ENCODE measurements at places on chromosomes 12 and 14.
A peak's percentile ranks its signal among the peaks of the same experiment; 100 is the strongest.

DNA sequence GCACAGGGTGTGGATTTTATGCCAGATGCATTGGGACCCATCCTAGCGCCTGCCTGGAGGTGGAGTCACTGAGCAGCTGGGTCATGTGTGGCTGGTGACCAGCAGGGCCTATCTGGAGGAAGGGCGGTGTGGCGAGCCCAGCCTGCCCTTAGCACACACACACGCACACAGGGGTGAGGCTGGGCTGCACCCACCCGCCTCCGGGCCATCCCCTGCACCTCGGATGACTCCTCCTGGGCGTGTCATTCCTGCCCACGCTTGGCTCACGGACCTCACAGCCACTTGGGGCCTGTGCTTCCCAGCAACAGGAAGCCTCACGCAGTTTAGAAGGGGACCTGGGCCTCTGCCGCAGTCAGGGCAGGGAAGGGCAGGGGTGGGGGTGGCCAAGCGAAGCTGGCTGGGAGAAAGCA lies 36.2 kb upstream of the FZD10 start:
- DNase-seq, result no peak

- no peak for DNase-seq
Observed at GRCh38 chr14:20631880-20632389, 9.6 kb downstream of the OR6S1 start.

- DNase-seq, result no peak
Observed at GRCh38 chr14:76480426-76480825, 104.5 kb downstream of the ESRRB start.

DNA sequence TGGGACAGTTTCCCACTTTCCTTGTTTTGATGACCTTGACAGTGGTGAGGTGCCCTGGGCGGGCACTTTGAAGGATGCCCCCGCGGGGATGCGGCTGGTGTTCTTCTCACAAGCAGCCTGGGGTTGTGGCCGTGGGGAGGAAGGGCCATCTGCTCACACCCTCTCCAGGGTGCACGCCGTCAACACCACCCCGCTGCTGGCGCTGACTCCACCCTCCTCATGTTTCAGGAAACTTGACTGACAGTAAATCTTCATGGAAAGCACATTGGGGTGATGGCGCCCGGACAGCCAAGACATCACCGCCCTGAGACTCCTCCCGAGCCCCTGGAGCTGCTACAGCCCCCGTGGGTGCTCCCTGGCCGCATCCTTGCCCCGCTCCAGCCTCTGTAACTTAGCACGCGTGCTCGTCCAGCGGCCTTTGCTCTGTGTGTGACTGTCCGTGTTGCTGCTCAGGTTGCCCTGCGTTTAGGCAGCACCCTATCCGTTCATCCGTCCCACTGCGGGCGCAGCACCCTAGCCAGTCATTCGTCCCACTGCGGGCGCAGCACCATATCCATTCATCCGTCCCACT lies 150.2 kb upstream of the C14orf180 start:
- no peak for DNase-seq

GRCh38 chr12:30908722-30909348 lies 17.7 kb upstream of the TSPAN11 start:
- DNase-seq, result no peak

GRCh38 chr14:99755629-99756603 lies 37.3 kb upstream of the EML1 start:
- no peak for DNase-seq

GRCh38 chr12:97575403-97576193 lies 113.0 kb downstream of the RMST start:
- no peak for DNase-seq

GRCh38 chr14:68843471-68844209 lies 50.8 kb upstream of the ZFP36L1 start:
- DNase-seq, result no peak

GRCh38 chr12:33180918-33181317 lies 258.7 kb downstream of the SYT10 start:
- no peak for DNase-seq

GRCh38 chr12:53952871-53953734 lies 1.6 kb upstream of the HOXC12 start:
- no peak for DNase-seq

DNA sequence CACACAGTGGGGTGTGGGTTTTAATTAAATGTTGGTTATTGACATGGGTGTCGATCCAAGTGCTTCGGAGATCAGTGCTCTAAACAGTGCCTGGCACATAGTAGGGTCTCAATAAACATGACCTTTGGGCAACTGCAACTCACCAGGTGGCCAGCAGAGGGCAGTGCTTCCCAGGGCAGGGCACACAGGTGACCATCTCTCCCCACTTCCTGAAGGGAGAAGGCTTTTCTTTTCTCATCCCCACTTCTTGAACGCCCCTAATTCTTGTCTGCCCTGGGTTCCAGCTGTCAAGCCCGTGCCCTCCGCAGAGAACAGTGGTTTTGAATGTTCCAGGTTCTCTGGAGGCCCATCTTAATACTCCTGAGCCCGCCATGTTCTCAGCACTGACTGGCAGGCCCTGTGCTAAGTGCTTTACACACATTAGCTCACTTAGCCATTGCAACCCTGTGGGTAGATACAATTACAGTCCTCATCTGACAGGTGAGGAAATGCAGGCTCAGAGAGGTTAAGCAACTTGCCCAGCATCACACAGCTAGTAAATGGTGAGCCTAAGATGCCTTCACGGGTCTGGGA lies 16.3 kb downstream of the RAPGEF3 start:
- no peak for DNase-seq

- DNase-seq, result no peak
Observed at GRCh38 chr12:131553096-131553777, 157.7 kb upstream of the SFSWAP start.

DNA sequence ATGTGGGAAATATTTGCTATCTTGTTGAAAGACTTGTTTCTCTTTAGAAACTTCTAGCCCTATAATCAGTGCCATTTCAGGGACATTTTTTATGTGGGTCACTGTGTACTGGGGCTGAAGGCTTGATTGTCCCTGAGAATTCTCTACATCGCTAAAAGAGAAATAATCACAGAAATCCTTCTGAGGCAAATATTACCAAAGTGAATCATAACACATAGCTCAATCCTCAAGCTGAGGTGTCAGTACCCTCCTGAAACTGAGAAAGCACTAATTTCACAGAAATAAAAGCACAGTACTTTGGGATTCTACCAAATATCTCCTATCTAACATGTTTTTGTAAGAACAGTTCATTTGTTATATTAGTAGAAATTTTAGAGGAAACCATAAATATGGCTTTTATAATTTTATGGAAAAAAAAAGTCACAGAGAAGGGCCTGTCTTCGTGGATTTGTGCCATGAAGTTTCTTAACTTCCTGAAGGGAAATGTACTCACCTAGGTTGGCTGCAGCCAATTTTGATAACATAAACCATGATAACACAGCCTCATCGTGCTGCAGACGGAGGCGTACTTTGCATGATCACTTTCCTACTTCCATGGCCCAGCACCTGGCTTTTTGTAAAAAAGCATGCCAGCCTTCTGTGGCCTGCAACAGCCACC lies 163.7 kb upstream of the HIF1A start:
- no peak for DNase-seq

GRCh38 chr12:116878567-116879508 lies 2.4 kb downstream of the HRK start:
- no peak for DNase-seq

DNA sequence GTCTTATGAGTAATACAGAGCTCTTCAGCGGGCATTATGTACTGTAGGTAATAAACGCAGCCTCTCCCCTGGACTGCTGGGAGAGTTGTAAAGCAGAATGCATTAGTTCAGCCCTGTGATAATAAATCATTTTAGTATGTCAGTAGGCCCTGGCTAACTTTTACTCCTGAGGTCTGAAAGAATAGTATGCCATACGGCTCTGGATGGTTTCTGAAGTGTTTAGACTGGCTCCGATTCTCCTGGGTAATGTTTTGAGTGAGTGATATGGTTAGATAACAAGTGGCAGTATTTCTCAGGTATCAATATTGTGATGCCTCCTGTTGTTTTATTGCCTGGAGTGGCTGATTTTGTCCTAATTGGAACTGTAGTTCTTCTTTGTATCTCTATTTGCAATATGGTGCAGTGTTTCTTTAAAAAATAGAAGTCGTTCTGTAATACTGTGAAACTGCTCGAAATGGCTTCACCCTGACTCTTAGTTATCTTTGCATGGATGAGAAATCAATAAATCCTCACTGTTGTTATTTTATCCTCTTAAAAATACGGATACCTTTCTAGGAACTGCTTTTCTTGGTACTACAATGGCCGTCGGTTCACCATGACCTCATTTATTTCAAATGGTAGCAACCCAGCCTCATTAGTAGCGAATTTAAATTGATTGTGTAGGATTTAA lies 100.2 kb downstream of the PDZRN4 start:
- no peak for DNase-seq

DNA sequence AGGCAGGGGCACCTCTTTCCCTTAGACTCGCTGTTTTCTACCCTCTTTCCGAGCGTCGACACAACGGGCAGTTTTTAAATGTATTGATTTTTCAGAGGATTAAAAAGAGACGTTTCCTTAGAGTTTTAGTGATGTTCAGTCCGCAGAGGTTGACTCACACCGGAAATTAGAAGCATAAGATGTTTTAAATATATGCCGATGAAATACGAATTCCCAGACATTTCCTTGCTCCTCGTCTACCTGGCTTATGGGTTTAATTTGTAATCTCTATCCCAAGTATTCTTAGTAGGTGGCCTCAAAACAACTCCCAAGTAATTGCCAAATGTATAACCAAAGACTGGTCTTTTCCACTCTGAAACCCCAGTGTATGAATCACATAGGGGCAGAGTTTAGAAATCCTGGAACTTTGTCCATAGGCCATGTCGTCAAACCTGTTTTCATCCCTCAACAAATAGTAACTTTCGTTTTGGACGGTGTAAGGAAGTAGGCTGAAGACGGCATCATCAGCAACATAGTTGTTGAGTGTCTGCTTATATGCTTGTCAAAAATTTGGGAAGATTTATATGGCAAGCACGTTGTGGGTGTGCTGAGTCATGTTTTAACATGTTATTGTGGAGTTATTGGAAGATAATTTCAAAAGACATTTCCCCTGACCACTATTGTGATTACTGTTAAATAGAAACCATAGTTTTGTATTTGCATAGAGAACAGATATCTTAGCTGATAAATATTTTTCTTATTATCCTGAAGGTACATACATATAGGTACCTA lies 824 bp downstream of the TBK1 start:
- DNase-seq, result no peak

GRCh38 chr14:74301594-74302151 lies 1.1 kb downstream of the ABCD4 start:
- DNase-seq, result no peak

- DNase-seq, result no peak
Observed at GRCh38 chr14:105015242-105015641, 5.6 kb downstream of the CDCA4 start.

GRCh38 chr14:21997300-21997699 lies 323.7 kb upstream of the OR4E1 start:
- DNase-seq, result no peak

- no peak for DNase-seq
Observed at GRCh38 chr12:71871116-71871515, 31.6 kb downstream of the TBC1D15 start.

GRCh38 chr12:42679466-42679865 lies 89.9 kb upstream of the PRICKLE1 start:
- DNase-seq, result no peak

DNA sequence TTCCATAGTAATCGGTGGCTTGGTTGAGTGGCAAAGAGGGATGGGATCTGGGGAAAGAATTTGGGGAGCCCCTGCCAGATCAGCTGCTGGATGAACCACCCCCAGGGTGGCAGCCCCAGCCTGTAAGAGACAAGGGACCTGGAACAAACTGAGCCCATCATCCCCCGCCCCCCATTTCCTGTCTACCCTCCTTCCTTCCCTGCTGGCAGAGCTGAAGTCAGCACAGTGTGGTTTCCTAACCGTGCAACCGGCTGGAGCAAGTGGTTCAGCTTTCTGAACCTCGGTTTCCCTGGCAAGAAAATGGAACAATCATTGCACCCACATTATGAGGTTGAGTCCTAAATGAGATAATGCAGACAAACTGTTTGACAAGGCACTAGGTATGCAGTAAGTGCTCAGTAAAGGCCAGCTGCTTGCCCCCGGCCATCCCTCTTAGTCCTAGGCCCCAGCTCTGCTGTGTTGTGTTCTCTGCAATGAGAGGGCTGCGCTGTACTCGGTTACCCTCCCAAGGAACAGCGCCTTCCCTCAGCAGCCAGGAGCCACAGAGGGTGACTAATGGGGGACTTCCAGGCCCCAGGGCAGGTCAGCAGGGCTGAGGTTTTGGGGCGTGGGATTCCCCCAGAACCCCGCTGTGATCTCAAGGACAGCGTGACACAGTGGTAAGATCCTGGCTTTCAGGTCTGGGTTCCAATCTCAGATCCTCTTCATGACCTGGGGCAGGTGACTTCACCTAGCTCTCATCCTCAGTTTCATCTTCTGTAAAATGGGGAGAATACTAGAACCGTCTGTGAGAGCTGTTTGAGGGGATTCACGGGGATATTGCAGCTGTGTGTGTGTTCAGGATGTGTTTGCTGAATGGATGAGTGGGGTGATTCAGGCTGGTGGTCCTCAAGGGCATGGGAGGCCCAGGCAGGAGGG lies 16.5 kb downstream of the SELPLG start:
- DNase-seq, result peak; percentile 90

GRCh38 chr14:98855926-98856715 lies 415.9 kb downstream of the BCL11B start:
- no peak for DNase-seq

- DNase-seq, result no peak
Observed at GRCh38 chr12:93500667-93501066, 33.4 kb downstream of the MRPL42 start.

DNA sequence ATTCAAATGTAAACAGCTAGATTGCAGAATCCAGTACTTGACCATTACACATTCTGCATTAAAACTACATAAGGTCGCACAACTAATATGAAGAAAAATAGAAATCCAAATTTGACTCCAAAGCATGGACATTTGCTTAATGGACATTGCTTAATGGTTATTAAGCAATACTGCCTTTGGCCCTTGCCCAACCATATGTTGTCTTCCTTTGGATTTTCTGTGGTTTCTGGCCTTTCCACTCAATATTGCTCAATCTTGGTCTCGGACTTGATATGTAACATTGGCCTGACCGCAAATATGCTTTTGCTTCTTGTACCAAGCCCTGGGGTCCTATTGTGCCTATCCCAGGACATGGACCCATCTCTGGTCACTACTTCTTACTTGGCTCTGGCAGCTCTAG lies 67.2 kb downstream of the PTPRR start:
- DNase-seq, result no peak

GRCh38 chr14:104293231-104293841 lies 154.9 kb downstream of the KIF26A start:
- no peak for DNase-seq

- DNase-seq, result no peak
Observed at GRCh38 chr12:122265886-122266229, 436 bp downstream of the VPS33A start.

DNA sequence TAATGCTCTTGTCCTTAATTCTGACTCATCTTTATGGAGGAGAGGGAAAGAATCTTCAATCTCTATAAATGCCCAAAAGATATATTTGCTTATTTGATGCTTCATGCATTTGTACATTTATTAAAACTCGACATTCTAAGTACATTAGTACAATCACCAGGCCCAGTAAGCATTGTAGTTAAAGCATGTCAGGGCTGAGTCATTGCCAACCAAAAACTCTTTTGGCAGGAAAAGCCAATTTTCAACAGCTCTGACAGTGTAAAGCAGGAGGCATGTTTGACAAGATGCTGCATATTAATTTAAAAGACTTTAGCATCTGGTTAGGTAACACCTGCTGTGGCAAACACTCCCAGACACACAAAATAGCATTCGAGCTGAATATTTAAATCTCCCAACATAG lies 290.9 kb downstream of the PPFIA2 start:
- no peak for DNase-seq

GRCh38 chr12:66915306-66915904 lies 236.5 kb upstream of the GRIP1 start:
- no peak for DNase-seq

- no peak for DNase-seq
Observed at GRCh38 chr14:88983755-88984154, 159.3 kb downstream of the TTC8 start.
